ENCODE measurements at places on chromosomes 2 and 18.

DNA sequence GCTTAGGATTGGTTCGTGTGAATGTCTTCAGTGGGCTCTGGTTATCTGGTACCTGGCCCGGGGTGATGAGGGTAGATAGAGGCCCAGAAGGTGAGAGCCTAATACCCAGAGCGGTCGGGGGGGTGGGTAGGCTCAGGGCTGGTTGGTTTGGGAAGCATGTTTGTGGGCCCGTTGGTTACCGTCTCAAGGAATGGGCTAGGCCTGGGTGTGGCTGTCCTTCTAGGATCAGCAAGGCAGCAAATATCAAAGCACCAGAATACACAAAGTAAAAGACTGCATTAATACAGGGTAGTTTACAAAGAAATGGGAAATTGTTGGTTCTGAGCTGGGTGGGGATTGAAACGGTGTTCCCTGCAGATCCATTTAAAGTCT, 6.0 kb upstream of the IL1R2 start:
- DNase-seq, result no peak

DNA sequence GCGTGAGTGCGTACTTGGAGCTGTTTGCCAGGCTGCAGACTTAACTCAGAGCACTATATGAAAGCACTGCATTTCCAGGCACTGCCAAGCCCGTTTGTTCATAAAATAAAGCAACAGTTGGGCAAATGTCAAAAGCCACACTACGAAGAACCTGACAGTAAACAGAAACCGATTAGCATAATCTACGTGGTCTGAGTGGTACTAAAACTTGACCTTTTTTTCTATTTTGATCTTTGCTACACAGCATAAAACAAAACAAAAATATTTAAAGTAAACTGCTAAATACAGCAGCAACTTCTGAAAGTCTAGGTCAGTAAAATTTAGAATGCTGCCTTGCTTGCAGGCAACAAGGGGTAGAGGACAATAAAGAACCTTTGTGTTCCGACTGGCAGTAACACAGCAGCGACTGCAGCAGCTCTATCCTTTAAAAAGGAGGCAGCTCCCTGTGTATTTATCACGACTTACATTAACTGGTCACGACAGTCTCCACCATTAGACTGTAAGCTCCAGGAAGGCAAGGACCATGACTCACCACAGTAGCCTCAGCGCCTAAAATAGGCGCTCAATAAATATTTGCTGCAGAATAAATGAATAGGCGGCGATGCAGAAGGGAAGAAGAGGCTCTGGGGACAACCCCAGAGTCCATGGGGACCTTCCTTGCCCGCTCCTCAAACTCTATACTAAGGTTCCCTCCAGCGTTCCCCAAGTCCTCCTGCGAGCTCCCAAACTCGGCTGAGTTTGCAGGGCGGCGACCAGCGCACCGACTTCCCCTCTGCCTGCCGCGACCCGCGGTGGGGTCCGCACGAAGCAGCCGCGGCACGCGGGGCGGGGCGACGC, 902 bp downstream of the SS18 start:
- no peak for DNase-seq

DNA sequence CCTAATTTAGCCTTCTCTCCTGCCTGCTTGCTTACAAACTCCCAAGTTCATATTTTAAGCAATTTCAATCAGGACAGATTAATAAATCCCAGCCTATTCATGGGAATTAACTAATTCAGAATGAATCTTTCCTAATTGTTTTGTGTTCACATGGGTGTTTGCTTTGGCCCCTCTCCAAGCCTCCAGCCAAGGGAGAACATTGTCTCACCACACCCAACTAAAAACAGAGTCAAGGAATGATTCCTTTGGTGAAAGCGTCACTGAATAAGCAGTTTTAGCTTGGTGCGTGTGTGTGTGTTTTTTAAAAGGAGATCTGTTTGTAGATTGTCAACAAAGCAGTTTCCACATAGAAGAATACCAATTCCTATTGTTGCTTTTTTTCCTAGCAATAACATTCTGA, 43.0 kb upstream of the DSG1 start:
- DNase-seq, result no peak

DNA sequence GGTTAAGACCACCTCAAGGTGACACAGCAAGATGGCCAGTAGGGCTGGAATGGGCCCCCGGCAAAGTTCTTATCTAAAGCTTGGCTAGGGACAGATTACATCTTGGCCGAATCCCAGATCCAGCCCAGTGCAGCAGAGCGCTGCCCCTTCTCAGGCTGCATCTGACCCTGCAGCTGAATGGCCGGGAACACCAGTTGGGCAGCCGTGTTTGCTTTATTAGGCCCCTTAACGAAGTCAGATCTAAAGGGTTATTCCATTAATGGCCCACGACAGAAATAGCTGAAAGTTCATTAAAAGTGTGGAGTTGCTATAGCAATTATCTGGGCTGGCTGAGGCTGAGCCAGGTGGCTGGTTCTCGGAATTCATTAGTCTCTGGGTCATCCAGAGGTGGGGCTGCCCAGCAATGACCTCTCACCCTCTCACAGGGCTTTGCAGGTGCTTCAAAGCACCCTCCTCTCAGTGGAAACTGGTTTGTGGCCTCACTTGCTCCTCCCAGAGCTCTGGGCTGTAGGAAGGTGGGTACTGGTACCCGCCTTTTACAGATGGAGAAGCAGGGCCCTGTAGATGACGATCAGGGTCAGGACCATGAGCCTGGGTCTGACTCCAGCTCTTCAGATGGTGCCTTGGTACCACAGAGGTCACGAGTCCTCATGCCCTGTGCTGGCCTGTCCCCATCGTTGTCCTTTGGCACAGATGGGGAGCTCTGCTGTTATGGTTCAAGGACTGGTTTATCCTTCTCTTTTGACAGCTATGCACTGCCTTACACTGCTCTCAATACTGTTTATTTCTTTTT, 68.8 kb downstream of the EMX1 start:
- DNase-seq, result no peak

DNA sequence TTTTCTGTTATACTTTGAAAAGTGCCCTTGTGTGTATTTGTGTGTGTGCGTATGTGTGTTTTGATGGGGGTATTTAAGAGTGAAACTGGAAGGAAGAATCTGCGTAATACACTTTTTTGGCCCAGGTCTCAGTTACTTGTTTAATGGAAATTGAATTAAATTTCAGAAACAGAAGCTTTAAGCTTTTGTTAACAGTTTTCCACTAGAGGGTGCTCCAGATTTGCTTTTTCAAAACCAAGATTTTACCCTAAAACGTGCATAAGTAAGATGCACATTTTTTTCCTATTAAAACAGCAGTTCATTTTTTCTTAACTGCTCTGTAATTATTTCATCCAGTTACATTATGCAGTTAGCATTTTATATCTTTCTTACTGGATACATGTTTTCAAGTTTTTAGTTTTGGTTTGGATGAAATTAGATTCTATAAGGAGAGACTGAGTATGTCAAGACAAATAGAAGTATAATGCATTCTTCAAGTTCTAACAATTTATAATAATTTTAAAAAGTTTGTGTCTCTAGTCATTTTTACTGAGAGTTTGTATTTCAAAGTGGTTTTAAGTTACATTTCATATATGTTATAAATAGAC, 97.2 kb downstream of the PIK3C3 start:
- no peak for DNase-seq

- no peak for DNase-seq
Measured at GRCh38 chr18:74804677-74805076, 207.0 kb downstream of the ZNF407 start.

DNA sequence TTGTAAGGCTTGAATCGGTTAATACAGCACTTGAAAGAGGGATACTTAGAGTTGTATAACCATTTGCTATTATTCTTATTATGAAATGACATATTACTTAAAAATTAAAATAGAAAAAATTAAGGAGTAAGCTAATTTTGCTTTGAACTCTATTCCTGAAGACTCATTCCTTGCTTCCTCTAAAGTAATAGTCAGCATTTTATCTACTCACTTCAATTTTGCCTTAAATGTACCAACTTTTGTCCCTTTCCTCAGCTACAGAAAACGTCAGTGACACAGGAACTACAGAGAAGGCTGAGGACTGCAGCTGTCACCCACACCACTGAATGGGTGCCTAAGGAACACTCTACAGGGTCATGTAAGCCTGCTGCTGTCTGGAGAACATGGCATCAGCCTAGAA, 80.7 kb upstream of the OSR1 start:
- DNase-seq, result no peak

DNA sequence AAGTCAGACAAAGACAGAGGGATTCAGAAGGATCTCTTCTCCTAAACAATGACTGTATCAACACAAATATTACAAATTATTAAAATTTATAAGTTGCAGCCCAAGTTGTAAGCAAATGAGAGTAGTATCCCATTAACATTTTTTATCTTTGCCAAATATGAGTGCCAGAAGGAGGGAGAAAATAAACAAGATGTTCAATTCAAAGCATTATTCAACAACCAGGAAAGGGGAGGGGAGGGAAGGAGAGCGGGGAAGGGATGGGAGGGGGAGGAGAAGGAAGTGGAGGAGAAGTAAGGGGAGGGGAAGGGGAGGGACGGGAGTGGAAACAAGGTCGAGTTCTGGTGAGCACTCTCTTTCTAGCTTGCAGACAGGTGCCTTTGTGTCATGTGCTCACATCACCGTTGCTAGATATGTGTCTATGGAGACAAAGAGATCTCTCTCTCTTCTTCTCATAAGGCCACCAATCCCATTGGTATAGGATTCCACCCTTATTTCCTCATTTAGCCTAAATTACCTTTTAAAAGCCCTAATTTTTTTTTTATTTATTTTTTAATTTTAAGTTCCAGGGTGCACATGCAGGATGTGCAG, 679.6 kb upstream of the CHAC2 start:
- no peak for DNase-seq

Data from stimulated activated CD8-positive, alpha-beta memory T cell treated with anti-CD3 and anti-CD28 coated beads, Interleukin-4, amount 100 ng/mL, for 4 hours (primary cell).